Left colon (tissue), 2 donors: ENCODE measurements at places on chromosomes 4 and X. TPM values are rescaled to one million over a fixed set of nuclear protein-coding genes. Genes with fewer than 3 reads are reported as not detected.

The IBSP gene
- total RNA-seq = not detected

DNA sequence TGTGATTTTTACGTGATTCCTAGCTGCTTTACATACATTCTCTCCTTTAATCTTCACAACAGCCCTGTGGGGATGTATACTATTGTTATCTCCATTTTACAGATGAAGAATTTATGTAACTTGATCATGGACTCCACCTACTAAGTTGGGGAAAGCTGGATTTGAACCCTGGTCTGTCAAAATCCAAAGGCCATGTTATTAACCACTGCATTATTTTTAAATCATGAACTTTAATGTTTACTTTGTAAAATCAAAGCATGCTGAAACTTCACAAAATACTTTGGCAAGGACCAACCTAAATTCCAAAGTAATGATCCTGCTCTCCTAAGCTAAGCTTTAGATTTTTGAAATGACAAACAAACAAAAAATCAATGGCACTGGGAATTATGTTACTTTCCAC is 26.1 kb downstream of the FAM47E start:
- no peak for DNase-seq

DNA sequence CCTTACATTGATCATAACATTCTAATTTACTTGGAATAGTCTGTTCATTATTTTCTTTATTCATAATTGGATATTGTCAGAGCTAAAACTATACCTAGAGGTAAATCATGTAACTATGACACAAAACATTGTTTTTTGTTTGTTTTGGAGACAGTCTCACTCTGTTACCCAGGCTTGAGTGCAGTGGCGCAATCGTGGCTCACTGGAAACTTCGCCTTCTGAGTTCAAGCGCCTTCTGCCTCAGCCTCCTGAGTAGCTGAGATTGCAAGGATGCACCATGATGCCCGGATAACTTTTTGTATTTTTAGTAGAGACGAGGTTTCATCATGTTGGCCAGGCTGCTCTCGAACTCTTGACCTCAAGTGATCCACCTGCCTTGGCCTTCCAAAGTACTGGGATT is 265.2 kb downstream of the FBXO8 start:
- no peak for DNase-seq

DNA sequence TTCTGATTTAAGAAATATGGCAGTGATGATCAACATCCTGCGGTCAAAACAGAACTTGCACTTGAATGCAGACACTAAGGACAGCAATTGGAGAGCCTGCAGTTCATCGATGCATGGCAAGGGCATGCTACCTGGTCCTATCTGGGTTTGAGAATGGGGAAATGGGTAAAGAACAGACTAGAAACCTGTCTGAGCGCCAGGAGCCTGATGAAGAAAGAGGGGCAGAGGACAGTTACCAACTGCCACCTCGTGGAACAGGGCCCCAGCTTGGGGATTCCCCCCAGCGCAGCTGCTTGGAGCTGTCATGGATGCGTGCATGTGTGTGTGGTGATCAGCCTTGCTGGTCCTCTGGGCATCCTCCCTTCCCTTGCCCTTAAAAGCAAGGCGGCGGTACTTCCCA is 30.2 kb upstream of the NKRF start:
- no peak for DNase-seq

DNA sequence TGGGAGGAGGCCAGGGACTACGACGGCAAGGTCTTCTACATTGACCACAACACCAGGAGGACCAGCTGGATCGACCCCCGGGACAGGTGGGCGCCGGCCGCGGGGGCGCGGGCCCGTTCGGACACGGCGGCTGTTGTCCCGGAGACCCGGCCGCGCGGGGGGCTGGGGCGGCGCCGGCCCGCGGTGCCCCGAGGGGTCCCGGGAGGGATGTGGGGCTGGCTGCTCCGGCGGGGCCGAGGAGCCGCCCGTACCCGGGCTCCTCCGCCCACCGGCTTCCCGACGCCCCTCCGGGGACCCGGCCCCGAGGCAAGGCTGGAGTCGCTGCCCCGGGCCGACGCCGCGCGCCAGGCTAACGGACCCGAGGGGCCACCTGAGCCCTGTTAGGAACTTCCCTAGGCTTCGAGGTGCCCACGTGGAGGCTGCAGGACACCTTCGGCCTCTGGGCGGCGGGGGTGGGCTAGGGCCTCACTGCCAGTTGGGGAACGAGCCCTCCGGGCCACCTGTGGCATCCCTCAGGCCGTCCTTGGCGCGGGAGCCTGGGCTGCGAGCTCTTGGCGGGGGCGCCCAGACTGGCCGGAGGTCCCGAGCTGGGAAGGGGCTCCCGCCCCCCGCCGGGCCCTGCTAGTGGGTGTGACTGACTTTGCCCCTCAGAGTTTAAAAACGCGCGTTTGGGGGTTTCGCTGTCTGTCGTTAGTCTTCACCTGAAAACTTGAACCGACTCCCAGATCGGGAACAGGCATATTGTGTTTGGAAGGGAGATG is 660 bp downstream of the WWC2 start:
- DNase-seq = peak; percentile 33
